Left ventricle myocardium inferior (tissue), 1 donor: ENCODE measurements at places on chromosomes 4 and X. TPM values are rescaled to one million over a fixed set of nuclear protein-coding genes. Genes with fewer than 3 reads are reported as not detected.

- no peaks in the 10 kb centered on the region for H3K27me3 ChIP-seq
- H3K27ac ChIP-seq = no peak overlapping the region
- no peaks in the 10 kb centered on the region for H3K36me3 ChIP-seq
- no peak overlapping the region for H3K4me3 ChIP-seq
These were observed 256.6 kb downstream of the IL1RAPL1 start for GRCh38 chrX:28843817-28844216.

DNA sequence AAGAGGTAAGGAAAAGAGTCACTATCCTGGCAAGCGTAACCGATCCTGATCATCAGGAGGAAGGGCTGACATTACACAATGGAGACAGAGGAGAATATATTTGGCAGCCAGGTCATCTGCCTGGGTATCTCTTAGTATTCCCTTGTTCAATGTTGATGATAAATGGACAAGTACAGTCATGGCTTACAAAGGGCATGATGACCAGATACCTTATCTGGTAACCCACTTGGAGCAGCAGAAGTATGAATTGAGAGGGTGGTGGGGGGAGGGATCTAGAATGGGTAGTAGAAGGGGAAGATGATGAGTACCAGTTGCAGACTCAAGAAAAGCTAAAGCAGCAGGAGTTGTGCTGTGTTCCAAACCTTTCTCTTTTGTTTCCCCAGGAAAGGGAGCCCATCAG is 17.3 kb downstream of the F8 start:
- H3K4me1 ChIP-seq = peaks cover 37% of the 10 kb centered on the region
- H3K36me3 ChIP-seq = no peaks in the 10 kb centered on the region
- no peak for DNase-seq

- no peak for DNase-seq
- peak overlapping the region; percentile 99 for H3K27ac ChIP-seq
- H3K36me3 ChIP-seq = peaks cover 4% of the 10 kb centered on the region
- peak overlapping the region; percentile 92 for H3K4me3 ChIP-seq
- no peaks in the 10 kb centered on the region for H3K27me3 ChIP-seq
These were observed 915 bp upstream of the RAB33B start for GRCh38 chr4:139453041-139453370.

MAN2B2 gene
- 18.5 TPM for total RNA-seq

DNA sequence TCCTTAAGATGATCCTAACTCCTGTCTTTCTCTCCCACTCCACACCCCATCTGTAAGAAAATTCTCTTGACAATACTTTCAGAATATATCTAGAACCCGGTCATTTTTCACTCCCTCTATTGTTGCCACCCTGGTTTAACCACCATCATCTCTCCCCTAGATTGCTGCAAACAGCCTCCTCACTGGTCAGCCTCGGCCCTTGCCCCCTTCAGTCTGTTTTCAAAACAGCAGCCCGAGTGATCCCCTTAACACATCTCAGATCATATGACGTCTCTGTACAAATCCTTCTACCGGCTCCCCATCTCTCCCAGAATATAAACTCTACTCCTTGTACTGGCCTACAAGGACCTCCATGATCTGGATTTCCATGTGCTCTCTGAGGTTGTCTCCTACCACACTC is 35.2 kb upstream of the F9 start:
- no peaks in the 10 kb centered on the region for H3K4me1 ChIP-seq
- H3K4me3 ChIP-seq = no peak overlapping the region
- H3K27me3 ChIP-seq = no peaks in the 10 kb centered on the region
- DNase-seq = no peak
- no peaks in the 10 kb centered on the region for H3K36me3 ChIP-seq

BEX5 gene
- total RNA-seq = 0.99 TPM

GRCh38 chr4:75950213-75950815 is 9.5 kb upstream of the NAAA start:
- no peak overlapping the region for H3K4me3 ChIP-seq
- no peak overlapping the region for H3K27ac ChIP-seq
- H3K27me3 ChIP-seq = no peaks in the 10 kb centered on the region
- peaks cover 87% of the 10 kb centered on the region for H3K36me3 ChIP-seq
- no peak for DNase-seq

CCNA2 gene
- 0.52 TPM for total RNA-seq

DNA sequence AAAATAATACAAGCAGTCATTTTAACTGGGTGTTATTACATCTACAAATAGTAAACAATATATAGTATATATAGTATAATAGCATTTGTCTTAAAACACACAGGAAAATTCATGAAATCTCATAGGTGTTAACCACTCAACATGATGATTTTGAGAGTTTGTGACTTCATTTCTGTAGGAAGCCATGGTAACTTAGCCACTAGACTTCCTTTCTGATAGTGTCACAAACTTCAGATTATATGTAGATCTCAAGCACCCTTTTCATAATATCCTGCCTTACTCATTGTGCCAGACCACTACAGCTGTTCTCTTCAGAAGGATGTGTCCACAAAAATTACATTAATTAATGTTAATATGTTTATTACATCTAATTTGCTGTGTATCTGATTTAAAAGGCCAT is 1250.6 kb downstream of the ADGRL3 start:
- no peaks in the 10 kb centered on the region for H3K4me1 ChIP-seq
- no peak overlapping the region for H3K4me3 ChIP-seq
- H3K27me3 ChIP-seq = no peaks in the 10 kb centered on the region
- no peak overlapping the region for H3K27ac ChIP-seq
- DNase-seq = no peak

- no peaks in the 10 kb centered on the region for H3K36me3 ChIP-seq
- no peak overlapping the region for H3K4me3 ChIP-seq
- no peak for DNase-seq
- H3K27ac ChIP-seq = no peak overlapping the region
These were observed 1248.1 kb downstream of the RAPGEF2 start for GRCh38 chr4:160350944-160351343.

GPRASP1 gene
- 4.7 TPM for total RNA-seq

GRIA3 gene
- total RNA-seq = 3.7 TPM

EFHC2 gene
- total RNA-seq = 11.7 TPM
